ENCODE measurements at places on chromosomes 2 and 18. TPM values are rescaled to one million over a fixed set of nuclear protein-coding genes. Genes with fewer than 3 reads are reported as not detected.

The DSG4 gene
- total RNA-seq, result not detected

The HOXD9 gene
- not detected for total RNA-seq

The GALNT5 gene
- total RNA-seq, result 16.5 TPM

The ITPRIPL1 gene
- 4.3 TPM for total RNA-seq

The FASTKD2 gene
- total RNA-seq, result 29.8 TPM

The CLEC4F gene
- total RNA-seq, result not detected

The UNC50 gene
- total RNA-seq, result 33.4 TPM

The D2HGDH gene
- total RNA-seq, result 11.6 TPM

The ACMSD gene
- not detected for total RNA-seq

The SDC1 gene
- total RNA-seq, result 268 TPM

The UPP2 gene
- not detected for total RNA-seq

The SCYGR4 gene
- not detected for total RNA-seq

The BOLA3 gene
- 16.9 TPM for total RNA-seq

The SLC4A5 gene
- 1.2 TPM for total RNA-seq

The ARHGAP15 gene
- not detected for total RNA-seq

The ZNF532 gene
- total RNA-seq, result 85.8 TPM

The RUFY4 gene
- not detected for total RNA-seq

The MRPL30 gene
- 30.4 TPM for total RNA-seq

The HOXD12 gene
- not detected for total RNA-seq

The PPP1R1C gene
- 5.5 TPM for total RNA-seq

The IL37 gene
- not detected for total RNA-seq

The SERPINB11 gene
- not detected for total RNA-seq

The LINC00305 gene
- not detected for total RNA-seq

The TWIST2 gene
- total RNA-seq, result 0.79 TPM

The SPOPL gene
- 12.6 TPM for total RNA-seq

The SPEG gene
- total RNA-seq, result 40.8 TPM

The POMC gene
- 4.2 TPM for total RNA-seq

The PRKAG3 gene
- total RNA-seq, result not detected

The PDCD1 gene
- not detected for total RNA-seq

The PIEZO2 gene
- under 0.01 TPM for total RNA-seq

The KLHL41 gene
- total RNA-seq, result 1.2 TPM

The CYP27C1 gene
- 3.1 TPM for total RNA-seq

The OBSL1 gene
- total RNA-seq, result 197 TPM

The DAW1 gene
- total RNA-seq, result 17.2 TPM

The KCNG2 gene
- total RNA-seq, result not detected

The C2orf80 gene
- not detected for total RNA-seq

The SCN7A gene
- total RNA-seq, result not detected

The IL36B gene
- total RNA-seq, result not detected

The ZNF396 gene
- 2.0 TPM for total RNA-seq

The SIX2 gene
- total RNA-seq, result 2.0 TPM

The RAMP1 gene
- 2.4 TPM for total RNA-seq

The MARCHF4 gene
- total RNA-seq, result 0.39 TPM
